ENCODE measurements at places on chromosomes 12 and 14. TPM values are rescaled to one million over a fixed set of nuclear protein-coding genes. Genes with fewer than 3 reads are reported as not detected.
A peak's percentile ranks its signal among the peaks of the same experiment; 100 is the strongest.

- DNase-seq, result peak; percentile 39
Observed at GRCh38 chr12:92363295-92364146, 217.9 kb upstream of the BTG1 start.

DNA sequence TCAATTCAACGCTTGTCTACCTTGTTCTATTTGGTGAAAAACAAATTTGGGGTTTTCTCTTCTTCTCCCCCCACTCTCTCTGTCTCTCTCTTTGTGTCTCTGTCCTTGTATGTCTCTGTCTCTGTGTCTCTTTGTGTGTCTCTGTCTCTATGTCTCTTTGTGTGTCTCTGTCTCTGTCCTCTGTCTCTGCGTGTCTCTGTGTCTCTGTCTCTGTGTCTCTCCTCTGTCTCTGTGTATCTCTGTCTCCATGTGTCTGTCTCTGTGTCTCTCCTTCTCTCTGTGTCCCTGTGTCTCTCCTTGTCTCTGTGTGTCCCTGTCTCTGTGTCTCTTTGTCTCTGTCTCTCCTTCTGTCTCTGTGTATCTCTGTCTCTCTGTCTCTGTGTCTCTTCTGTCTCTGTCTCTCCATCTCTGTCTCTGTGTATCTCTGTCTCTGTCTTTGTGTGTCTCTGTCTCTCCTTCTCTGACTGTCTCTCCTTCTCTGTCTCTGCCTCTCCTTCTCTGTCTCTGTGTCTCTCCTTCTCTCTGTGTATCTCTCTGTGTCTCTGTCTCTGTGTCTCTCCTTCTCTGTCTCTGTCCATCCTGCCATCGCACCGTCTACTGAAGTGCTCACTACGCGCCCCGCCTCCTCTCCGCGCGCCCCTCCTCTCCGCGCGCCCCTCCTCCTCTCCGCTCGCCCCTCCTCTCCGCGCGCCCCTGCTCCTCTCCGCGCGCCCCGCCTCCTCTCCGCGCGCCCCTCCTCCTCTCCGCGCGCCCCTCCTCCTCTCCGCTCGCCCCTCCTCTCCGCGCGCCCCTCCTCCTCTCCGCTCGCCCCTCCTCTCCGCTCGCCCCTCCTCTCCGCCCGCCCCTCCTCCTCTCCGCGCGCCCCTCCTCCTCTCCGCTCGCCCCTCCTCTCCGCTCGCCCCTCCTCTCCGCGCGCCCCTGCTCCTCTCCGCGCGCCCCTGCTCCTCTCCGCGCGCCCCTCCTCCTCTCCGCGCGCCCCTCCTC, 12.8 kb downstream of the LRCOL1 start:
- no peak for DNase-seq

ARMH4 gene
- 0.57 TPM for total RNA-seq

DNA sequence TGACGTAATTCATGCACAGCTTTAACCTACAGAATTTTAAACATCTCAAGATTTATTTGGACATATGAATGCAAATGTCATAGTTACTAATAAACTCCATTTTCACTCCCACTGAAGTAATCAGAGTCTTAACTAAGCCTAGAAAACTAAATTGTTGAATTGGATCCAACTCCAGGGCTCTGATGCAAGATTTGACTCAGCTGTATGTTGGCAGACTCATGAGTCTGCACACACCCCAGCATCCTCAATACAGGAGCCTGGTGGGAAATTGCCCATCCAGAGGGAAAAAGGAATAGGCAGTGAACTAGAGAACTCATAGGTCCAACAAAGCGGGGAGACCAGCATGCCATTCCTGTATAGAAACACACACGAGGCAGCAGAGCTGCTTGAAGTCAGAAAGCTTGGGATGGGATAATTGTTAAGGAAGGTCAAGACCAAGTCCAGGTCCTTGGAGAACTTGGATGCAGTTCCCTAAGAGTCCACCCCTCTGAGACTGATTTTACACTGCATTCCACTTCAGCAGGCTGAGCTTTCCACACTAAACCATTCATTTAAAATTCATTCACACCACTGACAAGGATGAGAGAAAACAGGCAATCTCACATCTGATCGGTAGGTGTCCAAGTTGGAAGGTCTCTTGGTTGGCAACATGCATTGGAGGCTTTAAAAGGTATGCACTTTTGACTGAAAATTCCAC, 14.4 kb downstream of the TMTC1 start:
- DNase-seq, result no peak

TMPRSS12 gene
- total RNA-seq, result not detected

DNA sequence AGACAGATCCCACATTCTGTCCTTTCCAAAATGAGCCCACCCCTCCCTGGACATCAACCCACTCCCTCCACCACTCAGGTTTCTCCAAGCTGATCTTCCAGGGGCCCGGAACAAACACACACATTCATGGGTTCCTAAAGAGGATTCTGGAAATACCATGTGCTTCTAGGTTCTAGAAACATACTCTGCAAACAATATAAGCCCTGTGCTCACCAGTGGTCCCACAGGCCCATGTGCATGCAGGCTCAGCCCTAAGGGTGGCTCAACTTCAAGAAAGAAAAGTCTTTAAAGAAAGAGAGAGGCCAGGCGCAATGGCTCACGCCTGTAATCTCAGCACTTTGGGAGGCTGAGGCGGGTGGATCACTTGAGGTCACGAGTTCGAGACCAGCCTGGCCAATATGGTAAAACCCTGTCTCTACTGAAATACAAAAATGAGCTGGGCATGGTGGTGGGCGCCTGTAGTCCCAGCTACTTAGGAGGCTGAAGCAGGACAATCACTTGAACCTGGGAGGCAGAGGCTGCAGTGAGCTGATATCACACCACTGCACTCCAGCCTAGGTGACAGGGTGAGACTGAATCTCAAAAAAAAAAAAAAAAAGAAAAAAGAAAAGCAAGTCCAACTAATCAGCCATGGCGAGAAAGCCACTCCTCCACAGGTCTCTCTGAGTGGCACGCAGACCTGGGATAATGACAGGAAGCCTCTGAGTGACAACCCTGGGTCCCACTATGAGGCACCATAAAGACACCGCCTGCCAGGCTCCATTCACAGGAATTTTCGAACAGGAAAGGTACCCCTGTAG, 59.5 kb upstream of the PNMA1 start:
- no peak for DNase-seq

DNA sequence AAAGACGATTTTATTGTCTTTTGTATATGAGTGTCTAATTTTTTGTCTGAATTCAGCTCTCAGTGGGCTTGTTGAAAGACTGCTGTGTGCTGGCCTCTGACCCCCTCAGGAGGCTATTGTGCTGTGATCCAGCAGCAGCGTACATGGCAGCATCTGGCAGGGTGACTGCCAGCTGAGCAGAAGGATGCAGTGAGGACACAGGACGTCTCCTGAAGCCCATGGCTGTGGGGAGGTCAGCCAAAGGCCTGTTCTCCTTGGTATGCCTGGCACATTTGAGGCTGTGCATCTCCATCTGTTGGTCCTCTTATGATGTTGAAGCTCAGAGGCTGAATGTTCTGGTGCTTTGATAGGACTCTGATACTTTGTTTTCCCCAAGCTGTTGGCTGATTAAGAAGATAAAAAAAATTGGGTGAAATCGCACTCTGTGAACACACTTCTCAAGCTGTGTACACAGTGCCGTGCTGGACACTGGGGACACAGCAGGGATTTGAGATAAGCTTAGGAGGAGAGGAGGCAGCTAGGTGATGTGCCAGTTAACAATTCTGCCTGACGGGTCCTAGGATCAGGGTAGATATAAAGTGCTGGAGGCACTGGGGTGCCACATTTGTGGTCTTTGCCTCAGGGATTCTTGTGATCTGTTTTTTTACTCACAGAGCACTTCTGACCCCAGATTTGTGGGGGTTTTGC, 37.5 kb downstream of the EID3 start:
- no peak for DNase-seq

OSGEP gene
- total RNA-seq, result 26.9 TPM

DNA sequence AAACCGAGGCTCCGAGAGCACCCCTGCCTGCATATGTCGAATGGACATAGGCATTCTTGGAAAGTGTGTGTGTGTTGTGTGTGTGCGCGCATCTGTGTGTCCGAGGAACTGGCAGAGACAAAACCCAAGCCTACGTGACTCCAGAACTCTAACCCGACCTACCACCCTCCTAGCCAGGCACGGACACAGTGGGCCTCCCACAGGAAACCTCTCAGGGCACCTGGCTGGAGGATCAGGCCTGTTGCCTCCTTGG, 556 bp upstream of the PGF start:
- DNase-seq, result no peak

ESRRB gene
- total RNA-seq, result 0.21 TPM

TNFAIP2 gene
- total RNA-seq, result 10.5 TPM

ARHGDIB gene
- 21.5 TPM for total RNA-seq

DPF3 gene
- 14.0 TPM for total RNA-seq

DNA sequence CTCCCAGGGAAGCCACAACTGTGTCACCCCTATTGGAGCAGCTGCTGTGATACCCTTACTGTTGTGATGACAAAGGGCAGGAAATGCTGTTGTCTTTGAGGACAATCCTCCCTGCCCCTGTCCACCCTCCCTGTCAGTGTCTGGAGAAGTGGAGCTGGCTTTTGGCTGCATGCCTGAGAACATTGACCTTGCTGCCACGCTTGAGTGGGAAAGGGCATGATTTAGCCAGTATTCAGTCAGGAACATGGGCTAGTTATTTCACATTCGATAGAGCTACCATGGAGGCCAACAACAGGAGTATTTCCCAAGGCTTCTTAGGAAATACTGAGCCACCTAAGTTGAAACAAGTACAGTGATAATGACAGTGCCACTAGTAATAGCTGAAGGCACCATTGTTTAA, 59.4 kb downstream of the MYRFL start:
- no peak for DNase-seq

DNA sequence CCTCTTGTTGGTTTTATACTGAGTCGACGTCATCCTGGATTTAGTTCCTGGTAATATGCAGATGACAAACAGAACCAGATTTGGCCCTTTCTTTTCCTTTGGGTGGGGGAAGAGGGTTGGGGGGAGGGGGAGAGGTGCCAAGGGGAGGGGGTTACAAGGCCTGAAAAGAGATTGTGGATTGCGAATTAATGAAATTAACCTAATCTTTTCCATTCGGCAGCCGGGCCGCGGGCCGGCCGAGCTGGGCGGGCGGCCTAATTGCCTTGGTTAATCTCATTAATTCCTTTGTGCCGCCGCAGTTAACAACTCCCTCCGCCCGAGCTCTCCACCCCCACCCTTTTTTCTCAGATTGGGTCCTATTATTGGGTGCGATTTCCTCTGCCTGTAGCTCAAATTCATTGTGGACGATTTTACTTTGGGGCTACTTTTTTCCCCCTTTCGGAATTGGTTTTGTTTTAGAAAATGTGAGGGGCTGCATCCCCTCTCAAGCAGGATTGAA, 387 bp upstream of the GSC start:
- no peak for DNase-seq

GRCh38 chr12:71455028-71455737, 15.6 kb downstream of the LGR5 start:
- DNase-seq, result no peak

STXBP6 gene
- total RNA-seq, result 26.1 TPM

SLC17A8 gene
- 0.91 TPM for total RNA-seq

DNA sequence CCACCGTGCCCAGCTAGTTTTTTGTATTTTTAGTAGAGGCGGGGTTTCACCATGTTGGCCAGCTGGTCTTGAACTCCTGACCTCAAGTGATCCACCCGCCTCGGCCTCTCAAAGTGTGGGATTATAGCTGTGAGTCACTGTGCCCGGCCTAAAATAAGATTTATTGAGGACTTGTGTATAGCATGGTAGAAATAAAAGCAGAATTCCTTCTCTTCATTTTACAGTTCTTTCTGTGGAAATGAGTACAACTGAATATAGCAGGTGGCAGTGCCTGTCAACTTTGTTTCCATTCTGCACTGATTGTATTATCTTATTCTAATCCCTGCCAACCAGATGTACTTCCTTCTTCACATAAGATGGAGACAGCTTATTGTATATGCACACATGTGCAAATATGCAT, 41.0 kb downstream of the DIP2B start:
- peak; percentile 72 for DNase-seq

DNA sequence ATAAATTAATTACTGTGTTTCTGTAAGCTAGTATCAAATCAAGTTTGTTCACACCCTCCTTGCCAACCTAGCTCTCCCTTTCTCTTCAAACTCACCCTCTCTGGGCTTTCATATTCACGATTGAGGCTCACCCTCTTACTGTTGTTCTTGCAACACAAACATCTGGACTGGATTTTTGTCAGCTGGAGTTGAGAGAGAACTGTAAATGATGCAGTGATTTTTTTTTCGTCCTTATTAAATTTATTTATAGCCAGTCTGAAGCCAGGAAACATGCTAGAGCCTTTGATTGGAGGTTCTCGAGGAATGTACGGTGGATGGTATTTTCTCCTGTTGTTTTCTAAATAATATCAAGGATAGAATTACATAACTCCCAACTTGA, 485.1 kb downstream of the ZFP36L1 start:
- no peak for DNase-seq

DNA sequence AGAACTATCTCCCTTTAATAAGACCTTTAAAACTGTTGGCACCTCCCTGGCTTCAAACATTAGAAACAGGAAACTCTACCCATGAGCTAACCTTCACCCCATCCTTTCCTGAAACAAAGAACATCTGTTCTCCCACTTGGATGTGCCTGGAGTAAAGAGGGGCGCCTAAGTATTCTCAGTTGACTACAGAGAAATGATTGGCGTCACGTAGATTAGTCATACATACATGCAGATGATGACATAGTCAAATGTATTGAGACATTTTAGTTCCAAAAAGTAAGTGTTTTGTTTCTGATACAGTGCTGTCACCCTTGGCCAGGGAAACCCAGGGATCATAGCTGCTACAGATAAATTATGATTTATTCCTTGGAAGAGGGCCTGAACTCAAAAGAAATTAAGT, 260.0 kb upstream of the PLEKHG7 start:
- no peak for DNase-seq

Measured in colonic mucosa (tissue), 4 donors.